ENCODE measurements at places on chromosomes 5 and 9.

DNA sequence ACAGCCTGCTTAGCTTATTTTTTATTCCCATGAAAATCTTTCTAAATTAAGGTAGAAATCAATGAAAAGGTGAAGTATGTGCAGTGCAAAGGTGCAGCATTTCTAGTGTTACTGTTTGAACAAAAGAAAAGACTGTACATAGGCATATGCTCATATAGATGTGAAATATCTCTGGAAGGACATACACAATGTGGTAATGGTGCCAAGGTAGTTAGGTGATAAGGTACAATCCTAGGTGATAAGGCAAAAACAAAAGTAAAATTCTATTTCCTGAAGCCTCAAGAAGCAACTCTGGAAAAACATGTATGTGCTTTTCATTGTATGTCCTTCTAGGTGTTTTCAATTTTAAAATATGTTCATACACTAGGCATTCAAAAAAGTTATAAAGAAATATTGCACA is 139.4 kb upstream of the PTGER4 start:
- DNase-seq, result no peak

- DNase-seq, result no peak
These were observed 336.8 kb downstream of the KDM4C start for GRCh38 chr9:7094576-7094975.

- no peak for DNase-seq
These were observed 448.6 kb upstream of the MPDZ start for GRCh38 chr9:13728131-13728530.

DNA sequence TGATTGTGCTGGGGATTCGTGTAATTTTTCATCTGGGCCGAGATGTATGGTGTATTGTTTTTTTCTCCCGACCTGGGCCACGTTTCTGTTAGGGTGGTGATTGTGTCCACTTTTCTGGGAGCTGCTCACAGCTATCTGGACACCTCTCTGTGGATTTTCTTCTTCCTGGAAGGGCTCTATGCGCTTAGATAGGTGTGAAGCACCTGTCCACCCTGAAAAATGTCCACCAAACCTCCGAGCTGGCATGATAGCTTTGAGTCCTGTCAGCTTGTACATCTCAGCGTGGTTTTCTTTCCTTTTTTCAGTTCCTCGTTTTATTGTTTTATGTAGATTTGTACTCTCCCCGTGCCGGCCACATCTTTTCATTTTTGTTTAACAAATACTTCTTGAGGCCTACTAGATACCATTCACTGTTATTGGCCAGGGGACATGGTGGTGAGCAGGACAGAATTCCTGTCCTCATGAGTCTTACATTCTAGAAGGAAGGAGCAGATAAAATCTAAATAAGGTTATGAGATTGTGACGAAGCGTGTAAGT is 1.1 kb downstream of the UGCG start:
- DNase-seq, result peak; percentile 54

GRCh38 chr5:96292582-96293247 is 140.3 kb downstream of the PCSK1 start:
- no peak for DNase-seq

DNA sequence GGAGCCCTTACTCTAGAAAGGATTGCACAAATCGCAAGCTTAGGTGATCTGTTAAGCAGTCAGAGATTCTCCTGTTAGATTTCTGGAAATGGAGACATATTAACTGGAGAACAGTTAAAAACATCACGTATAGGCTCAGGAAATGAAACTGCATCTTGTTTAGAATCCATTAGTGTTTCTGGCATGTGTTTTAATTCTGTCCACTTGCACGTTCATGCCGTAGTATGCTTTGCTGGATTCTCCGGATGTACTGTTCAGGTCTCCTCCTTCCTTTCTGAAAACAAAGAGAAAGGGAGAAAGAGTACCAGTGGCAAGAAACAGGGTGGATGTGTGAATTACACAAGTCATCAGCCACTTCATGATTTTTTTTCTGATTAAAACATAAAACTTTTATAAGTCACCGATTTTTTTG is 2.5 kb upstream of the RGMB start:
- DNase-seq, result peak; percentile 53

DNA sequence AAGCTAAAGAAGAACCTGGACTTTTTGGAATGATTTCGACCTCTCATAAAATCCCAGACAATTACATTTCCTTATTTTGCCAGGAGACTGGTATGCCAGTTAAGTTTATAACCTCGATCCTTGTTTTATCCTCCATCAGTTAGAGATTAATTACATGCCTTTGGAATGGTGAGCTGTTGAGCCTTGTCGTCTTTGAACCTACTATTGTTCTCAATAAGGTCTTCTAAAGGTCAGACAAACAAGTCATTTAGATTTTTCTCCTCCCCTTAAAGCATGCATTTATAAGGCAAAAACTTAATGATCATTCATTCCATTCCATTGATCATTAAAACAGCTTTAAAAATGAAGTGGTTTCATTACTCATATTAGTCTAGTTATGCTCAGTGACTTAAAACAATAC is 304.9 kb downstream of the DOCK8 start:
- no peak for DNase-seq

DNA sequence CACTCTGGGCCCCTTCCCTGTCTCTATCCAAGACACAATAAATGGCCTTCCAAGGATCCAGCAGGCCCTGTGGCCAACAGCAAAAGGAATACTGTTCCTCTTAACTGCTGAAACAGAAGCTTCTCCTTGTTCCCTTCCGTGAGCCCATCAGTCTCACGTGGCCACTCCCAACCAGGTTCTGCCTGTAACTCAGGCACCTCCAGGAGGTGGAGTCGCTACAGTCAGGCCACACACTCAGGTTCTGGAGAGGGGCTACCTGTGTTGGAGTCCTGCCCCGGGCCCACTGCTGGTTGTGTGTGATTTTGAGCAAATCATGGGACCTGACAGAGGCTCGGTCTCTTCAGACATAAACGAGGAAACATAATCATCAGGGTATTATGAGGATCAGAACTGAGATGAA is 10.3 kb downstream of the FAT2 start:
- no peak for DNase-seq

DNA sequence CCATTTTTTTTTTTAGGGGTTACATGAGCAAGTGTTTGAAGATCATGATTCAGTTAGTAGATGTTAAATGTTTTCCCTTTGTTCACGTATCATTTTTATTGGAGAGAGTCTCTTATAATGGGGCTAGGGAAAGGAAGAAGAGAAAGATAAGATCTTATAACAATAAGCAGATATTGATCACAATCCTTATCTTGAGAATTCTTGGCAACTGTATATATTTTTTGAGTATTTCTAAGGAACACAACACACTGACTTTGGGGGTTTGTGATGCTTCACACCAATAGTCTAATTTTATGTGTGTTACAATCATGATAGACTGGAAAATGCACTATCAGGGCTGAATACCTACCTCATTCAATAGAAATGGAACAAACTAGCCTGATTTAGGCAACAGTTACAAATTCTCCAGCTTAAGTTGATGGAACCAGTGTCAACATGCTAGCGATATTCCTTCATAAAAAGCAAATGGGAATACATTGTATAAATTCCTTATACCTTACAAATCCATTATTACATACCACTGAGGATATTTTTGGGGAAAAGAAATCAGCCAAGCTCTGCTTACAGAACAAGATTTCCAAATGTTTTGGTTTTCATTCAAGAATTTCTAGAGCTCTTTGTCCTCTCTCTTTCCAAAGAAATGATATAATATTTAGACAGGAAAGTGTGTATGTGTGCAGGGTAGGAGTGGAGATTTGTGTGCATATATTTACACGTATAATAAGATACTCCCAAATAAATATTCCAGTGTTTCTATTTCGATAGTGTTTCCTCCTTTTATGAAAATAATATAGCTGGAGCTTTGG is 41.5 kb downstream of the SVEP1 start:
- no peak for DNase-seq

All from astrocyte of the hippocampus (primary cell).